Activated CD4-positive, alpha-beta T cell treated with anti-CD3 and anti-CD28 coated beads, Interleukin-2, amount 10 ng/mL, durations not matched to agents 7 days and 5 days (primary cell): ENCODE measurements at places on chromosomes 4 and X.
A peak's percentile ranks its signal among the peaks of the same experiment; 100 is the strongest.

GRCh38 chr4:94504545-94504944, 52.8 kb downstream of the PDLIM5 start:
- DNase-seq = no peak

- no peak for DNase-seq
Measured at GRCh38 chr4:81469781-81470455, 1.8 kb downstream of the RASGEF1B start.

GRCh38 chr4:151260526-151260925, 16.4 kb upstream of the PRSS48 start:
- DNase-seq = no peak

- DNase-seq = no peak
Measured at GRCh38 chrX:77493677-77494553, 46.7 kb downstream of the FGF16 start.

DNA sequence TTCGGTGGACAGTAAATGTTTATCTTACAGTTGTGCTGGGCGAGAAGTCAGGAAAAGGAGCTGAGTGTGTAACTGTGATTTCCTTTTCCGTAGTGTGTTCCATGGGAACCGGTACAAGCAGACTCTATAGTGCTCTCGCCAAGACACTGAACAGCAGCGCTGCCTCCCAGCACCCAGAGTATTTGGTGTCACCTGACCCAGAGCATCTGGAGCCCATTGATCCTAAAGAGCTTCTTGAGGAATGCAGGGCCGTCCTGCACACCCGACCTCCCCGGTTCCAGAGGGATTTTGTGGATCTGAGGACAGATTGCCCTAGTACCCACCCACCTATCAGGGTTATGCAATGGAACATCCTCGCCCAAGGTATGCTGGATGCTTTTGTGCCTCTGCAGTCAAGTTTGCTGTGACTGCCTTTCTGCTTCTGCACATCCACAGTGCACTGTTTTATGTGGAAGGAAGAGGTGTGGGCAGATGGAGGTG, 27.4 kb downstream of the NOCT start:
- no peak for DNase-seq

DNA sequence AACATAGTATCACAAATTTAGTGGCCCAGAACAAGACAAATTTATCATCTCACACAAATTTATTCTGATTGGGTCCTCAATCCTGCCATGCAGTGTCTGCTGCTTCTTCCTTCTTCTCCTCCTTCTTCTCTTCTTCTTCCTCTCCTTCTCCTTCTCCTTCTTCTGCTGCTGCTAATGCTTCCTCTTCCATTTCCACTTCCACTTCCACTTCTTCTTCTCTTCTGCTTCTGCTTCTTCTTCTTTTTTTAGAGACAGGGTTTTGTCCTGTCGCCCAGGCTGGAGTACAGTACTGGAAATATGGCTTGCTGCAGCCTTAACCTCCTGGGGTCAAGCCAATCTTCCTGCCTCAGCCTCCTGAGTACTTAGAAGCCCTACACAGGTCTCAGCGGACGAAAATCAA, 37.5 kb downstream of the FGFBP1 start:
- DNase-seq = no peak

DNA sequence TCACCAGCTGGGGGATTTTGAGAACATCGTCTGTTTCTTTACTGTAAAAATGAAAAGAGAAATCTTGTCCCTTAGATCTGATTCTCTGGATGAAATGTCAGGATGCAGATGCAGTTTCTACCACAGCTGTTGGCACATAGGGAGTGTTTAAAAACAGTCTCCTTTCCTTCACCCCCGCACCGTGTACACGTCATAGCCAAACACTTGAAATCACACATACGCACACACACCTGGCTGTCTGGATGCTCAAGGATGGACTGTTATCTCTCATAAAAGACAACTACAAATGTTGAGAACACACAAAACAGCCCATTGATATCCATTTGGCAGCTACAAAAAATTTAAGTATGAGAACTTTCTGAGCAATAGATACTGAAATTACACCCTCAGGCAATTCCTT, 275.8 kb upstream of the CLNK start:
- no peak for DNase-seq

DNA sequence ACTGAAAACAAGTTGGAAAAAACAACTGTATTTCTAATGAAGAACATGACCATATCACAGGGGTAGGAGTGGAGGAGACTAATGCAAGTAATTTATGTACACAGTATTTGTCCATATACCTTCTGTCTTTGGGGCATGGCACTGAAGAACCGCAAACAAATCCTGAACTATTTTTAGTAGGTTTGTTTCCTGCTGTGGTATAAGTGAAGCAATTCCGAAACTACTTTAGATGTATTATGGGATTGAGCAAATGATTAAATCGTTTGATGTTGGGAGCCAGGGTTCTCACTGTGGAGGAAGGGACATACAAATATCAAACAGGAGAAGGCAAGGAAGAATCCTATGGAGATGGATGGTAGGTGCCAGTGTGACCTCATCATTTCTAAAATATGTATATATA, 18.9 kb upstream of the SH3KBP1 start:
- DNase-seq = no peak

- no peak for DNase-seq
Measured at GRCh38 chr4:37747772-37748330, 61.7 kb upstream of the RELL1 start.

- DNase-seq = no peak
Measured at GRCh38 chr4:6887591-6888371, 21.8 kb upstream of the TBC1D14 start.

DNA sequence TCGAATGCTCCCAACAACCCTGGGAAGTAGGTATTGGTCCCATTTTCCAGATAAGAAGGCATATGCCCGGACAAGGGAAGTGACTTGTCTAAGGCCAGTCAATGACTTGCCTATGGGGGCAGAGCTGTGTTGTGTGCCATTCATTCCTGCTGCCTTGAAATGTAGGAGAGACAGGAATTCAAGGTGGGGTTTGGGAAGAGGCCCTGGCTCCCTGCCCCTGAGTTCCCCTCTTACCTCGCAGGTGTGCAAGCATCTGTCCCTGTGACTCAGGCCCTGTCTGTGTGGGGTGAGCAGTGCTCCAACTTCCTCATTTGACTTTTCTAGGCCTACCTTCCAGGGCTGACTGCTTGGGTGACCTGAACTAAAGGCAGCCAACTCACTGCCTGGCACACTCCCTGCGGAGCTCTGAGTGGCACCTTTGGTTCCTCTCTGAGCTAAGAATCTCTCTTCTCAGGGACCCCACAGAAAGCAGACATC, 5.1 kb downstream of the EFNB1 start:
- DNase-seq = no peak

DNA sequence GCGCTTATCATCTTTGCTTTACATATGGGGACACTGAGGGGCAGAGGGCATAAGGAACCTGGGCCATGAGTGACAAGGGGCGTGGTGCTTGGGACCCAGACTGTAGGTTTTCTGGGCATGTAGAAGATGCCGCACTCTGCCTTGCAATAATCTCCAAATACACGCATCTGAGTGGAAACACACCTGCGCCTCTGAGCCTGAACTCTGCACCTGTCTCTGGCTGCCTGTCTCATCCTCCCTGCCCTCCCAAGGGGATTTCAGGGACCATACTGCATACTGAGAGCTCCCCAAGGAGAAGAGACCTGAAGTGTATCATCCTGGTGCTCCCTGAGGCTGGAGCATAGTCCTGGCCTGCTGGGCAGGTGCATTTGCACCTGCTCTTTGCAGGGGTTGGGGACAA, 34.7 kb upstream of the ASMTL start:
- DNase-seq = peak; percentile 3

- DNase-seq = no peak
Measured at GRCh38 chrX:86103061-86103460, 45.2 kb upstream of the DACH2 start.

DNA sequence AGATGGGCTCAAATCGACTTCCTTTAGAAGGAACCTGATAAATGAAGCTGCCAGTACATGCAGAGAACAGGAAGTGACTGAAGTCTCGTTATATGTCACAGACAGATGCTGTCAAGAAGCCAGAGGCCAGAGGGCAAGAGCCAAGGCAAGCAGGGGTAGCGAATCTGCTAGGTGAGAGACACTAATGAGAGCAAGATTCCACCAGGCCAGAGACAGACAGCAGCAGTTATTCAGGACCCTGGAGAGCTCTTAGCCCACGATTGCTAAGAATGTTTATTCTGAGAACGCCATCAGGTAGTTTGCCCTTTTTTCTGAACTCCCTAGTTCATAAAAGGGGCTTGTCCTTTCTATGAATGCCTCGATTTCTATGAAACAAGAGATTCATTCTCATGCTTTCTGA, 73.7 kb downstream of the BEND2 start:
- peak; percentile 12 for DNase-seq

DNA sequence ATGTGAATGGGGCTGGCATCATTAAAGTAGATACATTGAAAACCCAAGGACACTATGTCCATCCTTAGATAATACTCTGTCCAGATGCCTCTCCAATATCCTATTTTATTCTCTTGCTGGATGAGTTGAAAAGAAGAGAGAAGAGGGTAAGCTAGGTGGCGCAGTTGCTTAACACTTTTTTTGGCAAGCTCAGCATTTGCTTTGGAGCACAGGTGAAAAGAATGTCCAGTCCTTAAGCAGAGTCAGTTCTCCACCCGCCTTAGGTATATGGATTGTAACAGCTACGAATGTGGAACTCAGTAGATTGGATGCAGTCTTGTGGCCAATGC, 208.4 kb downstream of the NWD2 start:
- peak; percentile 63 for DNase-seq

DNA sequence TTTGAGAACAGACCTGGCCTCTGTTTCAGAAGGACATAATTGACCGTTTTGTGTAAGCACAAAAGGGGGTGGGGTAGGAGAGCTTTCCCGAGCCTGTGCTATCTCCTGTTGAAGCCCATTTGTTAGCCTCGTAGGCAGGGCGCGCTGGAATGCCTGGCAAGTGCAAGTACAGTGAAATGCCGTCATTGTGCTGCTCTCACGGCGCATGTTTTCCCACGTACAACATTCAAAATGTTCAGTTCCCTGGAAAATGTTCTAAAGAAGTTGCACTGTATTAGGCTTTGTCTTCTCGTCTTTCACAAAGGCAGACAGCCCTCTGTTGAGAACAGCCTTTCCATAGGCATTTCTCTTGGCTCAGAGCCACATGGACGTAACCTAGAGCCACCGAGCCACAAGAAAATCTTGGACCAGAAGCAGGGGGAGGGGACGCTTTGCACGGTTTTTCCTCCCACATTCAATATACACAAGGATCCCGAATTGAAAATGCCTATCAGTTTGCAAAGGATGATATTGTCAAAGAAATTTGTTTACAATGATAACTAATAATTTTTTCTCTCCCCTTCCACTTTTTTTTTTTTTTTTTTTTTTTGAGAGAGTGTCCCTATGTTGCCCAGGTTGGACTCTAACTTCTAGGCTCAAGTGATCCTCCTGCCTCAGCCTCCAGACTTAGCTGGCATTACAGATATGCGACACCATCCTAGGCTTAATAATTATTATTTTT, 54.6 kb upstream of the RAPGEF2 start:
- no peak for DNase-seq
